ENCODE measurements at places on chromosomes 3 and 15. TPM values are rescaled to one million over a fixed set of nuclear protein-coding genes. Genes with fewer than 3 reads are reported as not detected.

GRCh38 chr15:33678176-33678575, 290.1 kb upstream of the CHRM5 start:
- H3K4me1 ChIP-seq = no peaks in the 10 kb centered on the region
- H3K4me3 ChIP-seq = no peak overlapping the region
- H3K27me3 ChIP-seq = peaks cover 3% of the 10 kb centered on the region
- no peaks in the 10 kb centered on the region for H3K36me3 ChIP-seq
- no peak overlapping the region for H3K27ac ChIP-seq

Gene RNU5B-1
- not detected for total RNA-seq

DNA sequence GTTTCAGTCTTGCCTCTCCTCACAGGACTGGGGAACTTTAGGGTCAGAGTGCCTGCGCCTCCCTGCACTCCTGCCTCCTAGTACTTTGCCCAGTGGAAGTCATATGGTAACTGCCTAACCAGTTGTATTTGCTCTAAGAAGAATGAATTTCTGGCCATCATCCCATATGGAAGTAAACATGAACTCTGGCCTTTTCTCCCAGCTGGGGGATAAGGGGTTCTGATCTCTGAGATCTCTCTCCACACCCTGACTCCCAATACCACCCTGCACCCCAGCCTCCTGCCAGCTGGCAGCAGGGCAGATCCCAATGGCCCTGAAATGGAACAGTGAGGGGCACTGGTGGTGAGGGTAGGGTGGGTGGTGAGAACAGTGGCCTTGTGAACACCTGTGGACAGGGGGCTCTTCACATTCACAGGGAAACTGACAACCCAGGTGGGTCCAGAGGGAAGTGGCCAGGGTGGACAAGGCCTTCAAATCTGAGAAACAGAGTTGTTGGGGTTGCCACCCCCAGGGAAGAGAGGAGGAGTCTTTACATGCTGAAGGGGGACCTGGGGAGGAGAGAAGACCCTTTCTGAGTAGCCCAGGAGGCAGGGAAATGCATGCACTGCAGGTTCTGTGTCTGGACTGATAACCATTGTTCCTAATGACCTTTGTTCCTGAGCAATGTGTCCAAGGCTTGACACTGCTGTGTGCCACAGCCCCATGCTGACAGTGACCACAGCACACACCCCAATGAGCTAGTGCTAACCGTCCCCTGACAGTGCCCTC, 36.9 kb downstream of the RHCG start:
- H3K4me3 ChIP-seq = no peak overlapping the region
- H3K27ac ChIP-seq = peak overlapping the region; percentile 65
- DNase-seq = no peak
- H3K27me3 ChIP-seq = no peaks in the 10 kb centered on the region
- H3K4me1 ChIP-seq = peaks cover 21% of the 10 kb centered on the region

DNA sequence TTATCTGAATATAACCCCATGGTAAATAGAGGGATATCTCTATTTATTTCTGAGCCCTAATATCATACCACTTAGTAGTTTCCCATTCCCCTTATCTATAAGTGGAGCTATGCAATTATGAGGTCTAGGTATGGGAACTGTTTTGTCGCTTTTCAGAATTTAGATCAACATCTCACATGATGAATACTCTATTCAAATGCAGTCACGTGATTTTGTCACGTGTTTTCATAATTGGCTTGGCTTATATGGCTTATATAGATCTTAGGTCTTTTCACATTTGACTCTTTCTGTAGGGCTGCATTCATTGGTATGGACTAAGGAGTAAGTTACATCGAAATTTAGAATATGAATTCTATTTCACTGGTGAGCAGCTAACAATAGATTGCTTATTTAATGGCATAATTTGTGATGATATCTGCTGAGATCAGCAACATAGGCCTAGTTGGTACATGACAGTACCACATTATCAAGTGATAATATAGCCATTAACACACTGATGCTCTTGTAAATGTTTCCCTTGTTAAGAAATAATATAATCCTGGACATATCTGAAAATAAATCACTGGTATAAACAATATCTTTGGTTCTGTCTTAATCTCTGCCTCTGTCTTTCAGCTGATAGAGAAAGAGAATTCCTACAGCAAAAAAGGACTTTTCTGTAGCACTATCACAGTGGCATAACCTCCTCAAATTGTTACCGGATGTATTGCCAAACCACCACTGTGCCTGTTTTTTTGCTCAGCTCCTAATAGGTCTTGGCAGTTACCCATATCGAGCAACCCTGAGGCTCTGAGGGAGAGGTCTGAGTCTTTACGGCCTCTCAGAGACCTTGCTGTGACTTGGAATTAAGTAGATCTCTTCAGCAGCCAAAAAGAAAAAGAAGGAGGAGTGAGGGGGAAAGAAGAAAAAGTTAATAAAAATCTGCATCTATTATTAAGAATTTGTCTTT, 357.1 kb downstream of the ZPLD1 start:
- no peak for DNase-seq
- H3K4me3 ChIP-seq = no peak overlapping the region
- no peaks in the 10 kb centered on the region for H3K36me3 ChIP-seq
- no peaks in the 10 kb centered on the region for H3K4me1 ChIP-seq

- no peak for DNase-seq
- H3K27me3 ChIP-seq = no peaks in the 10 kb centered on the region
- H3K27ac ChIP-seq = peak overlapping the region; percentile 80
- H3K4me1 ChIP-seq = peaks cover 44% of the 10 kb centered on the region
- no peaks in the 10 kb centered on the region for H3K36me3 ChIP-seq
- no peak overlapping the region for H3K4me3 ChIP-seq
Measured at GRCh38 chr15:90860942-90861675, 7.3 kb upstream of the FURIN start.

DNA sequence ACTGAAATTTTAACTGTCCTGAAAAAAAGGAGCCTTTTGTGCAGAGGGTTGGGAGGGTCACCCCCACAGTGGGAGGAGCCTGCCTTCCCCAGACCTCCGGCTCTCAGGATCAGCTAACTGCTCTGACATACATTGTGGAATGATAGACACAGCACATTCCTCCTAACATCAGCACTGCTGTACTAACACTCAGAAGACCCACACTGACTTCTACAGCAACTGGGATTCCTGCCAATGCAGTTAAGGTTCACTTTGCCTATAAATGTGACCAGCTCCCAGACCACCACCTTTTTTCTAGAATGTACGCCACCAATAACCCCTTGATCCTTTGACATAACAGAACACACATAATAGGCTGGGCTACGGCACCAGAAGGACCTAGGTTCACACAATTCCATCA, 3.2 kb downstream of the CPEB1 start:
- H3K4me3 ChIP-seq = no peak overlapping the region
- DNase-seq = no peak
- peaks cover 16% of the 10 kb centered on the region for H3K4me1 ChIP-seq
- H3K27me3 ChIP-seq = peaks cover 28% of the 10 kb centered on the region
- no peak overlapping the region for H3K27ac ChIP-seq
- no peaks in the 10 kb centered on the region for H3K36me3 ChIP-seq

GRCh38 chr15:80948651-80949292, 40.8 kb downstream of the MESD start:
- DNase-seq = no peak
- H3K4me1 ChIP-seq = no peaks in the 10 kb centered on the region
- no peak overlapping the region for H3K27ac ChIP-seq
- no peaks in the 10 kb centered on the region for H3K27me3 ChIP-seq
- H3K4me3 ChIP-seq = no peak overlapping the region

GRCh38 chr3:186209810-186210752, 101.2 kb upstream of the ETV5 start:
- H3K36me3 ChIP-seq = no peaks in the 10 kb centered on the region
- no peak overlapping the region for H3K4me3 ChIP-seq
- no peaks in the 10 kb centered on the region for H3K27me3 ChIP-seq
- DNase-seq = no peak
- peaks cover 3% of the 10 kb centered on the region for H3K4me1 ChIP-seq
- H3K27ac ChIP-seq = no peak overlapping the region

DNA sequence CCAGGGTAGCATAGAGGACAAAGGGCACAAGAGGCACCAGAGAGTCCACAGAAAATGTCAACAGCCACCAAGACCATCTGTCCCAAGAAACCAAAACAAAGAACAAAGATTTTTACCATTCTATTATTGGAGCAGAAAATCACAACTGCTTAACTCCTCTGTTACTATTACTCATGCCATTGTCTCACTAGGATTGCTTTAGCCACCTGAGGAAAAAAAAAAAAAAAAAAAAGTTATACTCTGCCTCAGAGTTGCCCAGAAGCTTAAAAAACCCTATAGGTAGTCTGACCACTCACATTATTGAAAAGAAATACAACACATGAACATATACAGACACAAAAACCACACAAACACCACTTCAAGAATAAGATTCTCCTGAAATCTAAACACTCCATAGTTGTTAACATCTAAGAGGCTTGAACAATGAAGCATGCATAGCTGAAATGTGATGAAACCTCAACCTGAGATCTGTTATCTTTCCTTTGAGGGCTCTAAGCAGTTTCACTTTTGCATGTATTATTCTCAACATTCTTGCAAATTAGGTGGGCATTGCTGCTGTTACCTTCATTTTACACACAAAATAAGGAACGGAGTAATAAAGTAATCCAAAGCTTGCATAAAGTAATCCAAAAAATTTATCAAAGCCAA, 85.4 kb downstream of the IGSF11 start:
- no peaks in the 10 kb centered on the region for H3K27me3 ChIP-seq
- DNase-seq = no peak
- H3K4me3 ChIP-seq = no peak overlapping the region
- no peaks in the 10 kb centered on the region for H3K36me3 ChIP-seq

Data from liver (tissue), 10 donors.